ENCODE measurements at places on chromosomes 2 and 18.

DNA sequence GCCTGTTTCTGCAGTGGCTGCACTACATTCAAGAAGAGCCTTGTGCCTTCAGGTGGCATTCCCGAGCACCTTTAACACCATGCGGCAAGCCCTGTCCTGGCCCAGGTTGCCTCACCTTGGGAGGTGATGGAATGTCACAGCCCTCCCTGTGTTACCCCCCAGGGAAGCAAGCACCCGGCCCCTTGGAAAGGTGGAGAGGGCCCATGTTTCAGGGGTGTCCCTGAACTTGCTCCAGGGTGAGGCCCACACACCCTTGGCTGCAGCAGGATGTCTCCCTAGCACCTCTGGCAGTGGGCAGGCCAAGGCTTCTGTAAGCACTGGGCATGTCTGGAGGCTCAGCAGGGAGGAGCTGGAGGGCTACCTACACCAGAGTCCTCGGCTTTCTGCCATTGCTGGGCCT, 29.3 kb upstream of the ACAA2 start:
- no peak for DNase-seq

DNA sequence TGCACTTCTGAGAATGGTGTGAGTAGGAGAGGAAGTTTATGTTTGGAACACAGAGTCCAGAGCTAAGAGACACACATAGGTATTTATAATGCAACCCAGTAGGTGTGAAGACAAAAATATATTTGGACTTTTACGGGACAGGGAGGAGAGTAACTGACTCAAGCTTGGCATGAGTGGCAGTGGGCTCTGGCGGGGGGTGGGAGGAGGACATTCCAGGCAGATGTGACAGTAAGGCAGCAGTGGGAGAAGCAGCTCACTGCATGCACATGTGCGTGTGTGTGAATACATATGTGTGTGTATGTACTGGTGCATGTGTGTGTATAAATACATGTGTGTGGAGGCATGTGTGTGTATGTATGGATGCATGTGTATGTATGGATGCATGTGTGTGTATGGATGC, 51.4 kb downstream of the DCDC2C start:
- DNase-seq: no peak

DNA sequence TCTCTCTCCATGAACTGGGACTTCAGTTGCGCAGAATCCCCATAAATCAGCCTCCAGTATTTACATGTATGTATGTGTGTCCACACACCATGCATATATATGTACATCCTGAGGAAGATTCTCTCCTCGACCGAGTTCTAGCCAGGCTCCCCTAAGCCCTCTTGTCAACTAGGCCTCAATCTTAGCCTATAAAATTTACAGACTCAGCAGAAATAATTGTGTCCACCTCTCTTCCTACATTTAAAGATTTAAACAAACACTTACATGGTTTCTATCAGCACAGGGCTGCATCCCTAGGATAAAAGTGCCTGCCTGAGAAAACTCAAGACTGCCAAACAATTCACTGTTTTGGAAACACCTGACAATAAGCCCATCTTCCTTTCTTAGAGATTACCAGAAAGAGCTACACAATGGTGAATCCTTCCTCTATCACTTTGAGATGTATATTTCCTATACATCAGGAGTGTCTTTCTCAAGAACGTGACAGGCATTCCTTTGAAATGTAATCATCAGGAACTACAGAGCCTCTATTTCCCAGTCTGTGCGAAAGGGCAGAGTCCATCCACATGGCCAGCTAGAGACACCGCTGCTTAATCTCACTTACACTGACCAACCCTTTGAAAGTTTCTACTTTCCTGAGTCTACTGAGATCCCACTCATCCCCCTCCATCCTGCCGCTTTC, 39.5 kb downstream of the ZNF519 start:
- DNase-seq: no peak

- no peak for DNase-seq
Observed at GRCh38 chr2:29916571-29916970, 4.8 kb downstream of the ALK start.

- DNase-seq: no peak
Observed at GRCh38 chr18:48862678-48863270, 88.0 kb downstream of the SMAD7 start.

GRCh38 chr18:59308248-59308937, 10.1 kb downstream of the CPLX4 start:
- DNase-seq: no peak

DNA sequence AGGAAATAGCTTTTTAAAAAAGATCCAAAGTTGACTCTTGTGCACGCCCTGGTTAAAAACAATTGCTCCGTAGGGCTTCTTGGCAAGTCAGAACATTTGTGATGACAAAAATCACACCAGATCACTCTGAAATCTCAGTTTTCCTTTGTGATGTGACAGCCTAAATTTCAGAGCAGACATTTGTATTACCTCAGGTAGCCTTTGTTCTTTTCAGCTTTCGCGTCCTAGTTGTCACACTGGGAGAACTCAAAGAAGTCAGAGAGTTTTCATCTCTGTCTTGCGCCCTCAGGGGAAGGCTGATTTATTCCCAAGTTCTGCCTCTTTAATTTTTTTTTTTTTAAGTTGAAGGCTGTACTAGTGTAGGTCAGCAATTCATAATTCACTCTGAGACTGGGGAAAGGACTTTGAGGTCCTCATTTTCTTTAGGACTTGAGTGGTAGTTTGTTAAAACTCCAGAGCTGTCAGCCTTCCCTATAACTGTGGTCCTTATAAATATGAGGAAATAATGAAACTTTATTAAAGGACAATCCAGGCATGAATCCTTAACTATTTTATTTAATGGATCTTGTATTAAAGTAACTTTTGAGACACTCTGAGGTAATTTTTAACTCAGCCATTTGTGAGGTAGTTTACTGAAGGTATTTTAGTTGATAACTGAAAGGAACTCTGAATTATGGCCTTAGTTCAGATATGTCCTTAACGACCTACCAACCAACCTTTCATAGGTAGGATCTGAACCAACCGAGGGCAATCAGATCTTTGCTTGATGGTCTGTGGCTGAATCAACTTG, 525.1 kb upstream of the FAM98A start:
- DNase-seq: no peak

GRCh38 chr2:85875350-85876050, 13.3 kb downstream of the ST3GAL5 start:
- DNase-seq: no peak

DNA sequence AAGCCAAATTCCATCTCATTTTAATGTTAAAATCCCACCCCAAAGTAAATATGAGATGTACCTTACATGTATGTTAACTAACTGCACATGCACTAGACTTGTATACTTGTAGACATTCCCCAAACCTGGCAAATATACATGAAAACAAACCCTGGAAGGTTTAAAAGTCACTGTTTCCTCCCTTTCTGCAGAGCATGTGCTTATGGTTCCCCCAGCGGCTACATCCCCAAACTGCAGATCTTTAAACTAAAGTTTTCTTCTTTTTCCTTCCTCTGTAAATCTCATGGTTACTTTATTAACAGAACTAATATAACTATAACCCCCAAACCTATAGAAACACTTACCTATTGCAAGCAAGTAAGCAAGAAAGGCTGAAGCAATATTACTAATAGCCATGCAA, 731.5 kb downstream of the LRP1B start:
- no peak for DNase-seq

DNA sequence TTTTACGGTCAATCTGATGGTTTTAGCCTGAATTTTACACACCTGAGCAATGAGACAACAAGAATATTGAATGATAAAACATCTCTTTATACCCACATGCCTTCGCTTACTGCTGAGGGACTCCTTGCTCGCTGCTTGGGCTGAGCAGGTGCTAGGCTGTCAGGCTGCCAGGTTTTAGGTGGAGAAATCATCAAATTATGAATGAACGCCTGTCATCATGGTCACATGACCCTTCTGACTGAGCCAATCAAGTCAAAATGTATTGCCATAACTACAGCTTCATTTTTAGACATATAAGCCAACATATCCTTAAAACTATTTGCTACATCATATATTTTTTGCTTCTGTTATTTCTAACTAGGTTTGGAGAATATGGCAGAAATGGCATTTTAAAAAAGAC, 274.0 kb downstream of the LNPK start:
- no peak for DNase-seq

- no peak for DNase-seq
Observed at GRCh38 chr18:75871596-75871995, 444.1 kb upstream of the SMIM21 start.

- no peak for DNase-seq
Observed at GRCh38 chr18:13501891-13502290, 224.5 kb downstream of the FAM210A start.

- peak; percentile 37 for DNase-seq
Observed at GRCh38 chr18:70421471-70422390, 132.9 kb downstream of the SOCS6 start.

DNA sequence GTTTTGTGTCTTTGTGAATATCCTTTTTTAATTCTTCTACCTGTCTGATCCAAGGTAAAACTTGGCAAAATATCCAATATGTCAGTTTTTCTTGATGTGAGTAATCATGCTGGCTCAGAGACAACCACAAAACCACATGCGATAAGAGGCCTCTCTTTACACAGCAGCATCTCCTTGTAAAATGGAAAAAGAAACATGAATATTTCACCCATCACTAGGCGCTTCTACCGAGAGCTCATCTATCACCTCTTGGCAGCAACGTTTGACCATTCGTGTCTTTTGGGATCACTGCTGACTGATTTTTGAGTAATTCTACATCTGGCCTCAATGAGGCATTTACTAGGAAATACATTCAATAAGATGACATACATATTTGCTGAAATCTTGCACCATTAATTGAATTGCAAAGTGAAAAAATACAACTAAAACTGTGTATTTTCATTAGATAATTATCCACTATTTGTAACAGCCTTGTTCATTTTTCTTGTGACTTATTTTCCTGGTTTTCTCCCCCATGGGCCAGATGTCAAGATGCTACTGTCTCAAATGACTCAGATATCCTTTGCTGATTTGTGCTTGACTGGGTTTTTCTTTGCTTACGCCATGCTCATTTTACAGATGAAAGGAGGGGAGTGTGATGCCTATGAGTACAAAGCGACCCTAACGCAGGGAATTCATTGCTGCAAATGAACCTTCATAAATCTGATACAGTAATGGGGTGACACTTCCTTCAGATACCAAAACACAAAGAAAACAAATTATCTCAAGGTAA, 467.5 kb downstream of the FBXO15 start:
- no peak for DNase-seq

DNA sequence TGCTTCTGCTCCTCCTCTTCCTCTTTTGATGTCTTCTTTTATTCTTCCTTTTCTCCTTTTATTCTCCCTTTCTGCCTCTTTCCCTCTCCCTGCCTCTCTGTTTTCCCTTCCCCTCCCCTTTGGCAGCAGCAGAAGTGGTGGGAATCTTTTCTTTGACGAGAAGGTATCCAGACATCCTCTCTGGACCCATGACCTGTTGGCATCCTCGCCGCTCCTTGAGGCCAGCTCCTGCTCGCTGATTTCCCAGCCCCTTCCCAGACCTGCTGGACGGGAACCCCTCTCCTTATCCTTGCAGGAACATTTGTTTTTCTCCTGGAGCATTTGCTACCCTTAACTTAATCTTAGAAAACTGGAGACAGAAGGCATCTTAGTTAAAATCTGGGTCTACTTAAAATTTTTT, 130.5 kb downstream of the LPIN1 start:
- DNase-seq: no peak

- no peak for DNase-seq
Observed at GRCh38 chr18:41579185-41579584, 375.8 kb upstream of the PIK3C3 start.

- no peak for DNase-seq
Observed at GRCh38 chr2:174076040-174076439, 110.9 kb upstream of the SP3 start.

GRCh38 chr2:39661826-39662225, 3.9 kb upstream of the TMEM178A start:
- no peak for DNase-seq

DNA sequence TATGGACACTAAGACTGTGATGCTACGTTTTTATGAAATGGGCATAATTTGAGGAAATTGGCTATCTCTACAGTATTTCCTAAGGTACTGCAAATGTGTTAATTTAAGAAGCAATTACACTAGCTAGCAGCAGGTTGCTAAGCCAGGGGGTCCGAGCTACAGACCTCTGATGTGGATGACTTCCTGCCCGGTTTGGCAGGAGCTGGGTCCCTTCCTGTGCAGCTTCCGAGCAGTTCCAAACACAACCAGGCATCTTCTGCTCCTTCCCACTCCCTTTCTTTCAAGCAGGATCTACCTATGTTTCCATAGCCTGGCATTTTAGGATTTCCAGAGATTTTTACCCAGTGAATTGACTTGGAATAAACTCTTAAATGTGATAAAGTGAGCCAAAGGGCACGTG, 55.7 kb downstream of the SCN2A start:
- DNase-seq: no peak

DNA sequence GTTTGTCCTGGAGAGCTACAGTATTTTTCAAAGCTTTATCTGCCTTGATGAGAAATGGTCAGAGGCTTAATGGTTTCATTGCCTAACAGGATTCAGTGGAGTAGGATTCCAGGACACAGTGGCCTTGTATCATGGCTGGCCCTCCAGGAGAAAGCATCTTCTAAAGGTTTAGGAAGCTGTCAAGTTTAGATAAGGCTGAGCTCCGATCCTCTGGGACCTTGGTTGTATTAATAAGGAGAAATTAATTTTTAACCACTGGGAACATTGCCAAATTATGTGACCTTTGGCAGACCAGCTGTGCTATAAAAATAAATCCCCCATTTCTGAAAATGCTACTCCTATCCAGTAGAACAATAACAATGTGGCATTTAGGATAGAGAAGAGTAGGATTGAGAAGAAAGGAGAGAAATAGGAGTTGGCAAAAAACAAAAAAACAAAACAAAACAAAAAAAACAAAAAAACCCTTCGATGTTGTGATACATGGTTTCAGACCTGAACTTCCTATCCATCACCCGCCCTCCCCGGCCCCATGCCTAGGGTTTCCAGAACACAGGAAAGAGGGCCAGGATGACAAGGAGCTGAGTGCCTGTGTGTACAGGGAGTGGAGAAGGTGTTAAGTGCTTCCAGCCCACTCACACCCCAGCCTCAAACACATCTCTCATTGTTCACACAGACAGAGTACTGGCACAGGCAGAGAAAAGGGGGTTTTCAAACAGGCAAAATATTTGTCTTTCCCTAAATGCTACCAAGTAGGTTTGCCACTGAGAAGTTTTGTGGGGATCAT, 6.3 kb downstream of the NRP2 start:
- no peak for DNase-seq

- no peak for DNase-seq
Observed at GRCh38 chr2:1864301-1864980, 120.1 kb upstream of the PXDN start.

- DNase-seq: no peak
Observed at GRCh38 chr2:108776475-108776874, 10.1 kb upstream of the CCDC138 start.
